ENCODE measurements at places on chromosomes 11 and 22.

- no peak for DNase-seq
Measured at GRCh38 chr11:35088676-35089075, 50.3 kb upstream of the CD44 start.

GRCh38 chr11:8262552-8263108 is 1.0 kb downstream of the LMO1 start:
- DNase-seq: no peak

- no peak for DNase-seq
Measured at GRCh38 chr11:86460461-86461385, 86.0 kb downstream of the CCDC81 start.

- DNase-seq: no peak
Measured at GRCh38 chr11:121711939-121712338, 259.2 kb upstream of the SORL1-AS1 start.

GRCh38 chr11:79419120-79419519 is 21.7 kb downstream of the TENM4 start:
- no peak for DNase-seq

GRCh38 chr11:11229647-11230046 is 123.4 kb downstream of the CSNK2A3 start:
- no peak for DNase-seq

DNA sequence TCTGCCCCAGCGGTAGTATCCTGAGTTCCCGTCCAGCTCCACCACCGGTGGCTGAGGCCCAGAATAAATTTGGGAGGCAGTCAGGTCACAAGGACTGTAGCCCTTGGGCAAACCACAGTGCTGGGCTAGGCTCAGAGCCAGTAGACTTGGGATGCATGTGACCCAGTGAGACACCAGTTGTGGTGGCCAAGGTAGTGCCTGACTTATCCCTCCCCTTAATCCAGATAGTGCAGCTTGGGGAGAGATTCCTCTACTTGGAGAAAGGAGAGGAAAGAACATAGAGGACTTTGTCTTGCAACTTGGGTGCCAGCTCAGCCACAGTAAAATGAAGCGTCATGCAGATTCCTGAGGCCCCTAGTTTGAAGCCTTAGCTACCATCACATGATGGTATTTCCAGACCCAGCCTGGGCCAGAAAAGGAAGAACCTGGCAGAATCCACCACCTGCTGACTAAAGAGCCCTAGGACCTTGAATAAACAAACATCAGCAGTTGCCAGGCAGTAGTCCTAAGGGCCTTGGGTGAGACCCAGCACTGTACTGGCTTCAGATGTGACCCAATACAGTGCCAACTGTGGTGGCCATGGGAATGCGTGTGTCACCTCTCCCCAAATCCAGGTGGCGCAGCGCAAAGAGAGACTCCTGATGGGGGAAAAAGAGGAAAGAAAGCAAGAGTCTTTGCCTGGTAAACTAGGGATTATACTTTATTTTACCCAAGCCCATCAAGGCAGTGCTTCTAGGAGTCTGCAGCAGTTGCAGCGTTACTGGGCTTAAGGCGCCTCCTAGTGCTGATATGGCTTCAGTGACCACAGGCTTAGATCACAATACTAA is 17.0 kb upstream of the DDX10 start:
- peak; percentile 17 for DNase-seq

GRCh38 chr11:87866951-87867350 is 308.3 kb downstream of the RAB38 start:
- DNase-seq: no peak

DNA sequence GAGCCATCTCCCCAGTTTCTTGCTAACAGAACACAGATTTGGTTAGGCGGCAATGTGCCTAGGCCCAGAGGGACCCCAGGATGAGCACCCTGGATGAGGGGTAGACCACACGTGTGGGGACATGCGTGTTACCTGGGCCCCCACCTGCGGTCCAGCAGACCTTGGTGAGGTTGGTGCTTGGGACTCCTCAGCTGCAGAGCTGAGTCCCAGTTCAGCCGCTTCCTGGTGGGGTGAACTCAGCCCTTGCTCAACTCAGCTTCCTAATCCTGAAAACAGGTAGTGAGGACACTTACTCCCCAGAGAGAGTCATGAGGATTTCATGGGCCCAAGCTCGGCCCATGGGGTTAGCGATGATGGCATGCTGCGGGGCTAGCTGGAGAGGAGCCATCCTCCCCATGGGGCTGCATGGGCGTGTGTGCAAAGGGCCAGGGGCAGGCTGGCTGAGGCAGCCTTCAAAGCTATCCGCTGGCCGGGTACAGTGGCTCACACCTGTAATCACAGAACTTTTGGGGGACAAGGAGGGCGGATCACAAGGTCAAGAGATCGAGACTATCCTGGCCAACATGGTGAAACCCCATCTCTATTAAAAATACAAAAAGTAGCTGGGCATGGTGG is 46.9 kb upstream of the SHISAL1 start:
- DNase-seq: no peak

DNA sequence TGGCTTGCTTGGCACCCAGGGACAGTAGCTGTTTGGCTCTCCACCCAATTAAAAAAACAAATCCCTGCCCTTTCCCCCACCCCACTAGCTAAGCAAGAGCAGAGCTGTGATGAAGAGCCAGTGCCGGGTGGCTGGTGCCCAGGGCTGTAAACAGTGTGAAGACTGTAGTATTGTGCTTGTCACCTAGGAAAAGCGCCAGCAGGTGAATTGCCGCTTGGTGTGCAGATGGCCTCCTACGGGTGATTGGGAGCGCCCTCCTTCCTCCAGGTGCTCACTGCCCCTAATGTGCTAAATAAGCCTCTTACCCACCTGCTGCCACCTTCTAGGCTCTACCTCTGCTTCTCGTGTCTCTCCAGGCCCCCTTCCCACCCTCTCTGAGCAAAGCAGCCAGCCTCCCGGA is 18.4 kb upstream of the RAPSN start:
- no peak for DNase-seq

DNA sequence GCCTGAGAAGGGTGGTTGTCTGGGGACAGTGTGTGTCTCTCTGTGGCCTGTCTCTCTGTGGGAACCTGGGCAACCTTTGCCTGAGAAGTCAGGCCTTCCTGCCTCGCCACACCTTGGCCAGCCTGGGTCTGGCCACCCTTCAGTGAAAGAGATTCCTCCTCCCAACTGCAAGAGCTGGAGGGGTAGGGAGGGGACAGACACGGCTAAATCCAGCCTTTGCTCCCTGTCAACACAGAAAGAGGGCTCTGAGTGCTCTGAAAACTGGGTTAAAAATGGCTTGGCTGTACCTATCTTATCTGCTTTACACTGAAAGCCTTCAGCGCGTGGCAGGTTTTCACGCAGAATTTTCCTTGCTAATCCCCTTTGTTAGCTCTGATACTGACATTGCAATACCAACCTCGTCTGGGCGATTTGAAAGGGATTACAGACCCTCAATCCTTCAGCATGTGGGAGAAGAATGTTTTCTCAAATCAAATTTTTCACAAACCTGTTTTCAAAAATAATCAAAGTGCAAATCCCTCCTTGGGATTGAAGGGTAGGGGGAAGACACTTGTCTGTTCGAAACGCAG is 163.7 kb downstream of the DSCAML1 start:
- DNase-seq: no peak

DNA sequence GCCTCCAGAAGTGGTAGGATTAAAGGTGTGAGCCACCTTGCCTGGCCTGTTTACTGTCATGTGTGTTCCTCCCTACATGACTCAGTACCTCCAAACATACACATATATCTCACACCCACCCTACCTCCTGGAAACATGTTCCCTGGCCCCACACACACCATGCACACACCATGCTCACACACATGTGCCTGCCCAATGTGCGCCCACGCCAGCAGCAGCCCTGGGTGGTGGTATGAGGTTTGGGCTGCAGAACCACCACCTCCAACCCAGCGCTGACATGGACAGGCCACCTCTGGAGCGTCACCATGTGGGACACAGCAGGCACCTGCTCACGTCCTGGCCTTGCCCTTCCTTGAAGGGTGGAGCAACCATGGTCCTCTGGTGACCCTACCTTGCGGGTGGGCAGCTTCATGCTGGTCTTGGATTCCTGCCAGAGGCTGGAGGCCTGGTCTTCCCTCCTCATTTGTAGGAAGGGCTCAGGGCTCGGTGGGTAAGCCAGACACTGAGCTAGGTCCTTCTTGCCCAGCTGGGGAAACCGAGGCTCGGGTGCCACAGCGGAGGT is 37.9 kb downstream of the KIAA1671 start:
- DNase-seq: no peak

DNA sequence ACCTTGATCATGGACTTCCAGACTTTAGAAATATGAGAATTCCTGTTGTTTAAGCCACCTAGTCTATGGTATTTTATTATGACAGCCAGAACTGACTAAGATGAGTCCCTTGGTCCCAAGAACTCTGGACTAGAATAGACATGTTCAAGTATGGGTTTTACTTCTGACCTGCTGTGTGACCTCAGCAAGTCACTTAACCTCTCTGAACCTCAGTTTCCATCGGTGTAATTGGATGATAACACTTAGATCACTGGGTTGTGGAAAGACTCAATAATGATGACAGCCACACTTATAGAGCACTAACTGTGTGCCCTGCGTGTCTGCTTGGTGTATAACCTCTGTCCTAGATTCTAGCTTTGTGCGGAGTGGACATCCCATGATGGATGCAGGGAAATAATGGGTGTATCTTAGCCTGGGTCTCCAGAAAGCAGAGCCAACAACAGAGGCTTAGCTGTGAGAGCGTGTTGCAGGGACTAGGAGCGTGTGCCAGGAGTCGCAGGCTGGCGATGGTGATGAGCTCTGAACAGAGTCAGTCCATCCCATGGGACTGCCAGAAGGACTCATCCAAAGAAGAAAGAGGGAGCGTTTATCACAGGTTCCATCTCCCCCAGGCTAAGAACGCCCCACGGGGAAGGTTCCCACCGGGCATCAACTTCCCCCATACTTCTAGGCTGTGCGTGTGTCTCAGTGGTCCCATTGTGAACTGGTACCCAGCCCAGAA is 93.2 kb upstream of the TP53I11 start:
- no peak for DNase-seq

DNA sequence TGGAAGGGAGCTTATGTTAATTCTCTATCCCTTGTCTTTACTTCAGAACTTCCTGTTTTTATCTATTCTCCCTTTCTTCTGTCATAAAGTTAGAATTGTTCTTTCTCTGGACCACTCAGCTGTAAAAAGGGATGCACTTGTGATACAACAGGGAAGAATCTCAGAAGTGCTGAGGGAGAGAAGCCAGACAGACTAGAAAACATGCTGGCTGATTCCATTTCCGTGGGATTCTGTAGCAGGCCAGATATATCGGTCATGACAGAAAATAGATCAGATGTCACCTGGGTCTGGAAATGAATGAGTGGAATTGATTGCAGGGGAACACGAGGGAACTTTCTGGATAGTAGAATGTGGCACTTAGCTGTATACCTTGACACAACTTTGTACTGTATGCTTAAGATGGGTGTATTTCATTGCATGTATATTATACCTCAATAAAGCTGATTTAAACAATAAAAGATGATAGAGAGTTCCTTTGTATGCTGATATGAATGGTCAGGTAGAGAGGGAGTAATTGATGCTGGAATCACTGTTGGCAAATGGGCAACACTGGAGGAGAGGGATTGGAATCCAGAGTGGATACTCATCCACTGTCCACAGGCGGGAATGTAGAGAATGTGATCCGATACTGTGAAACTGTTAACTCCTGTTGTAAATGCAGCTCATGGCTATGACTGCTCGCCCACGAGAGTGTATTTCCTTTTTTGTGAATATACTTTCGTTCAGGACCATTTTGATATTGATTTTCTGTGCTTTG is 59.6 kb downstream of the ATXN10 start:
- DNase-seq: no peak

- no peak for DNase-seq
Measured at GRCh38 chr11:15555161-15555560, 440.4 kb downstream of the INSC start.

GRCh38 chr11:1303973-1304372 is 5.5 kb downstream of the TOLLIP start:
- no peak for DNase-seq

- no peak for DNase-seq
Measured at GRCh38 chr11:120272303-120272702, 32.4 kb downstream of the POU2F3 start.

DNA sequence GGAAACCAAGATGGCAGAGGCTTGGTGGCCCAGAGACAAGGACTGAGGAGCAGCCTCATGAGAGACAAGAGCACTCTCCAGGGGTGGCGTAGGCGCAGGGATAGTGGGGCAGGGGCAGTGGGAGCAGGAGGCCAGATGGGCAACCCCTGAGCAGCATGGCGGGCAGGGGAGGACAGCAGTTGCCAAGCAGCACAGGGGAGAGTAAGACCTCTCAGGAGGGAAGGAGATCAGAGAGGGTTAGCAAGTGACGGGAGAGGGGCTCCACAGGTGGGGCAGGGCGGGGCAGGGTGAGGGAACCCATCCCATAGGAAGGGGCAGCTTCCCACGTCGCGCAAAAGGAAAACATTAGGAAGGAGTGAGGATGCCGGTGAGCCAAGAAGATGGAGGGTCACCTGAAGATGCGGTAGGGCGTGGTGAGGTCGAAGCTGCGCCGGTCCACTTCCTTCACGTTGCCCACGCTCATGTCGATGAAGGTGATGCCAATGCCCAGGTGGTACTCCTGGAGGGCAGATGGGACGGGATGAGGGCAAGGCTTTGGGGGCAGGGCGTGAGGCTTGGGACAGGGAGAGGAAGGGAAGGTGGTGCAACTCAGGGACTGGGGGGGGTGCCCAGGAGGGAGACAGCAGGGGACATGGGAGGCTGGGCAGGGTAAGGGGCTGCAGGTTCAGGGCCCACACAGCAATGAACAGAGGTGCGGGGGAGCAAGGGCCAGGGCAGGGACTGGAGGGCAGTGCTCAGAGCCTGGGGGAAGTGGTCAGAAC is 35.4 kb upstream of the PDE2A start:
- DNase-seq: no peak

DNA sequence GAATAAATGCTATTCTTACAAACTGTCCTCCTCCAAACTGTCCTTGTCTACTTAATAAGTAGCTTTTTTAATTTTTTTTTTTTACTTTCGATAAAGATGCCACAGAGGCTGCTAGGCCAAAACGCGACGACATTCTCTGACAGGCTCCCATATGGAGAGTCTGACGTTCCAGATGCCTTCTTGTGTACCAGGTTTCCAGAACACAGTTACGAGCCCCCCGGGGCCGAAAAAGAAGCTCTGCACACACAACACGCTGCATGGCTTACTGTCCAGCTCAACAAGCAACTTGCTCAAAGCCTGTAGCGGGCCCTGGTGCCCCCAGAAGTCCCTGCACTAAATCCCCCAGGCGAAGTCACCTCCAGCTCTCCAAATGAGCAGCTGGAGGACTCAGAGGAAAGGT is 39.3 kb downstream of the LARGE1 start:
- no peak for DNase-seq

- no peak for DNase-seq
Measured at GRCh38 chr11:131388030-131388429, 17.6 kb downstream of the NTM start.

GRCh38 chr11:132284048-132284447 is 913.6 kb downstream of the NTM start:
- DNase-seq: no peak

GRCh38 chr11:76602431-76602861 is 68.1 kb downstream of the LRRC32 start:
- no peak for DNase-seq

DNA sequence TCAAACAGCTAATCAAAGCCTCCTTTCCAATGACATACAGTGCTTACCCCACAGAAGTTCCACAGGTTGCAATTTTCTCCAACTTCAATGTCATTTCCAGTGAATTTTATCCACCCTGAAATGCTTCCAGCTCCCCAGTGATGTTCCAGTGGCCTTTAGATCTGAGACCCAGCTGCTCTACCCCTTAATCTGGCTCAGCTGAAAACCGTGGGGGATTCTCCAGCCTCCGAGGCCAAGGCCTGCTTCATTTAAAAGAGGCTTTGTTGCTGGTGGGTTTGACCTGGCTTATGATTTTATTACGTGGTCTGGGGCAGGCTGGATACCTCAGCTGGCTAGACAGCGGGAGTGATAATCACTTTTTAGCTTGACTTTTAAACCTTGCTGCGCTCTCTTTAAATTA is 10.9 kb downstream of the HEPHL1 start:
- no peak for DNase-seq

Data from T-helper 22 cell (primary cell).